SJSA1 (cell line): ENCODE measurements at places on chromosomes 1 and 21. TPM values are rescaled to one million over a fixed set of nuclear protein-coding genes. Genes with fewer than 3 reads are reported as not detected.
A peak's percentile ranks its signal among the peaks of the same experiment; 100 is the strongest.

DNA sequence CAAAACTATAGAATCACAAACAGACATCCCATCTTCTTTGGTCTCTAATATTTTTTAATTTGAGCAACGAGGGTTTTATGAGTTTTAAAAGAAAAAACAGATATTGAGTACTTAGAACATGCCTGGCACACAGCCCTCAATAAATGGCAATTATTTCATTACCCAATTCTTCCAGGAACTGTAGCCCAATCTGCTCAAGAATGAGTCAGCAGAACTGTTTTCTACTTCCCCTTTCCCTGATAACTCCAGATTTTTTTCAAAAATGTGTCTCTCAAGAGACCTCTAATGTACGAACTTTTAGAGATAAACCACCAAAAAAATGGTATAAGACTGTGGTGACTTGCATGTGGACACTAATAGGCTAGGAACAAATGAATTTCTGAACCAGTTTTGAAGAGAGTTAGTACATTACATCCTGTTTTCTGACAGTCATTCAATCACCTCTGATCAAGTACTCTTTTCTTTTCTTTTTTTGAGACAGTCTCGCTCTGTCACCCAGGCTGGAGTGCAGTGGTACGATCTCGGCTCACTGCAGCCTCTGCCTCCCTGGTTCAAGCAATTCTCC, 11.5 kb downstream of the ABL2 start:
- DNase-seq = no peak

DNA sequence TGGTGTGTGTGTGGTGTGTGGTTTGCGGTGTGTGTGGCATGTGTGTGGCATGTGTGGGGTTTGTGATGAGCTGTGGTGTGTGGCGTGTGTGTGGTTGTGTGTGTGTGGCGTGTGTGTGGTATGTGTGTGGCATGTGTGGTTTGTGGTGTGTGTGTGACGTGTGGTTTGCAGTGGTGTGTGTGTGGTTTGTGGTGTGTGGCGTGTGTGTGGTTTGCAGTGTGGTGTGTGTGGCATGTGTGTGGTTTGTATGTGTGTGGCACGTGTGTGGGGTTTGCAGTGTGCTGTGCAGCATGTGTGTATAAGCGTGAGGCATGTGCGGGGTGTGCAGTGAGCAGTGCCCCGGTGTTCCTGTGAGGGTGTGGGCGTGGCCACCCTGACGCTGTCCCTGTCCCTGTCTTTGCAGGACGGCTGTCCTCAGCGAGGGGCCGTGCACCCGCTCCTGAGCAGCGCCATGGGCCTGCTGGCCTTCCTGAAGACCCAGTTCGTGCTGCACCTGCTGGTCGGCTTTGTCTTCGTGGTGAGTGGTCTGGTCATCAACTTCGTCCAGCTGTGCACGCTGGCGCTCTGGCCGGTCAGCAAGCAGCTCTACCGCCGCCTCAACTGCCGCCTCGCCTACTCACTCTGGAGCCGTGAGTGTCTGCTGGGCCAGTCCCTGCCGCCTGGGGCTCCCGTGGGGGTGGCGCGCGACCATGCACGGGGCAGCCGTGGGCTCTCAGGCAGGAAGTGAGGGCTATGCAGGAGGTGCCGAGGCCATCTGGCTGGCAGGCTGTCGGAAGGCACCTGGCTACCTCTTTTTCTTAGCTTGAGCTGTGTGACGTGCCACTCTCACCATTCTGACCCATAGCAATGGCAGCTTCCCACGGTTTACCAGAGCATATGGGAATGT, 52.6 kb upstream of the TRAPPC10 start:
- no peak for DNase-seq

DNA sequence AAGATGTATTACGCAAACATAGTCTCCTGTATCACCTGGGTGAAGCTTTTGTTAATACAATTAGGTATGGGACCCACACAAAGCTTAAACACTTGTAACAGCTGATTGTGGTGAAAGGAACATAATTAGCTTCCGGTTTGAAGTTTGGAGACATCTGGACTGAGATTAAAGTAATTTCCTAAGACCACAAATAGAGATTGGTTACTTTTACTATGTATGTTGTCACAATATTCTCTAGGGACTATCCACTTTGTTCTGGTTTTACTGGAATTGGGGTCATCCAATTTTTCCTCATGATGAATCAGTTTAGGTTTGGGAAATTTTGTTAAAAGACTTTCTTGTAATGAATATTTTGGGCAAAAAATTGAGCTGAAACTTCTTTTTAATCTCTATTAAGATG, 71.8 kb upstream of the SAMSN1 start:
- DNase-seq = no peak

- no peak for DNase-seq
These were observed 91.1 kb upstream of the DISP3 start for GRCh38 chr1:11387829-11388228.

DNA sequence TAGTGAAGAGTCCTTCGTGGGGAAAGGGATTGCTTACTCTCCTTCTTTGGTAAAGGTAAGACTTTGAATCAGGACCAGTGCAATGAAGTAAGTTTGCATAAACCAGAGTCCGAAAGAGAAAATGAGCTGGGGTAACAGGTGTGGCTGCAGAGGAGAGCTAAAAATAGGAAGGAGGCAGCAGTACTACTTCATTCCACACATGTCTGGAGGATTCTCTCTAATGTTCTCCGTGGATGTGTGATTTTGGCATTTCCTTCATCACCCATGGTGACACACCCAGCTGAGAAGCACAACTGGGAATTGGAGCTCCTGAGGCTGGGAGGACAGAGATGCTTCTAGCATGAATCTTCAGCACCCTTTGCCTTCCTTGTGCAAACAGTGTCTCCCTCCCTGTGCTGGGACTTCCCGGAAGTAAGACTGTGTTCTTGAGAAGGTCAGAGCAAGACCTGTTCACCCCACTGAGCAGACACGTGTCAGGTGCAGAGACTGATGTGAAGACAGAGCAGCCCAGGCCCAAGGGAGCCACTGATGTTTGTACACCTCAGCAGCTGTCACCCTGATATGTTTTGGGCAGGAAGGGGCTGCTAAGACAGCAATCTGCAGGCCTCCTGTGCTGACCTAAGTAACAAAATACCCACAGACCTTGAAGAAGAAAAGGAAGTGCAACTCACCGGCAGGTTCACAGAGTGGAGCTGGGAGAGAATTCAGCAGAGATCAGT, 13.3 kb downstream of the FCRL1 start:
- no peak for DNase-seq

GRCh38 chr1:65027666-65028358, 61.5 kb upstream of the JAK1 start:
- DNase-seq = no peak

- peak; percentile 61 for DNase-seq
These were observed 16.6 kb downstream of the RHBG start for GRCh38 chr1:156385534-156386031.

- no peak for DNase-seq
These were observed 6.5 kb downstream of the PPIE start for GRCh38 chr1:39745016-39745670.

DNA sequence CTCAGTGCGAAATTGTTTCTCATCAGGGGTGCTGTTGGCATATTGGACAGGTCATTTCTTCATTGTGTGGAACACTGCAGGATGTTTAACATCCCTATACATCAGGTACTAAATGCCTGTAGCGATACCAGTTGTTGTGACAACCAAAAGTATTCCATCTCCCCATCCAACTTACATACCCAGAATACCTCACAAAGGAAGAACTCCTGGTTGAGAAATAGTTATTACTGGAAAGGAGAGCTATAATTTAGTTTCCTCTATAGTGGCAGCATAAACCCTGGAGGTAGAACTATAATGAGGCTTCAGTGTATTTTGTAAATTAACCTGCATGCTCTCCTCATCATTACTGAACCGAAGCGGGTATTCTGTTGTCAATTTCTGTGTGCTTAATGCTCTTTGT, 45.1 kb downstream of the IVNS1ABP start:
- no peak for DNase-seq

DNA sequence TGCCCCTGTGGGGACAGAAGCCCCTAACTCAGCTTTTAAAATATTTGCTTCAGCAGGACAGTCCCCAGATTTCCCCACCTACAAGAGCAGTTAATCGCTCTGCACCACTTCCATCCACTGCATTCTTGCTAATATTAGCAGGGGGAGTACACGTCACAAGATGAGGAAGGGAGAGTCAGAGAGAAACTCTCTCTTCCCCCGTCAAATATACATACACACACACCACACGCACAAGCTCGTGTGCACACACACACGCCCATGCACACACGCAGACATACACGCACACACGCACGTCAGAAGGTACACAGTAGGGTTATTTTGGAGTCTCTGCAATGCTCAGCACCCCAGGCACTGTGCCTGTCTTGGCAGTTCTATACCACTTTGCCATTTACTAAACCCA, 2.1 kb downstream of the CLCA1 start:
- DNase-seq = no peak

DNA sequence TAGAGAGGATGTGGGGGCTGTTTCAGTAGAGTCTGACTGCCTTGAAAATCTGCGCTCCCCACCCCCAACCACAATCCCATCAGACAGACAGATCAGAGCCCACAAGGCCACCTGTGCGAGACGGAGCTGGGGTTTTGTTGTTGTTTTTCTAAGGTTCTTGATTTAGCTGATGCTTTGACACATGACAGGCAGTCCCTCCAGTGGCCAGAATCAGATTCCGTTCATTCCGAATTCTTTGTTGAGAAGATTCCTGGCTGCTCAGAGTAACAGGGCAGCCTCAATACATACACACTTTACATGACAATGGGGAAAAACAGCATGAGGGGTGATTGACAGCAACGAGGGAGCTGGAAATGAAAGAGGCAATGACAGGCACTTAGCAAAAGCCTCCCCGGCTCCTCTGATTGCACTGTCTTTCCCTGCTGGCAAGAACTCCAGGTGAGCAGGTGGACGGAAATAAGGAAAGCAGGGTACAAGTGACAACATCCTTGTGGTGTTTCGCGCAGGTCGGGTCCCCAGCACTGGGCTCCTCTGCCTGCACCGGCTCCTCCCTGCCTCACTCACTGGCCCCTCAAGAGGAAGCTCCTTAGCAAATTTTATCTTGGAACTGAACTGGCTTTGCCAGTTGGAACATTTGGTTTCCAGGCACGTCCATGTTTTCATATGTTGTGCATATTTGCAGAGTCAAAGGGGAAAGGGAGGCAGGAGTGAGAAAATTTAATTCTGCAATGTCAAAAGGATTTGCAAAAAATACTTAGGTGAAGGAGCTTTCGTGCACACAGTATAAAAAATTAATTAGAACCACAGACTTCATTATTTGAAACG, 148.7 kb downstream of the PGBD5 start:
- no peak for DNase-seq

- no peak for DNase-seq
These were observed 18.4 kb upstream of the ABL2 start for GRCh38 chr1:179247923-179248322.

DNA sequence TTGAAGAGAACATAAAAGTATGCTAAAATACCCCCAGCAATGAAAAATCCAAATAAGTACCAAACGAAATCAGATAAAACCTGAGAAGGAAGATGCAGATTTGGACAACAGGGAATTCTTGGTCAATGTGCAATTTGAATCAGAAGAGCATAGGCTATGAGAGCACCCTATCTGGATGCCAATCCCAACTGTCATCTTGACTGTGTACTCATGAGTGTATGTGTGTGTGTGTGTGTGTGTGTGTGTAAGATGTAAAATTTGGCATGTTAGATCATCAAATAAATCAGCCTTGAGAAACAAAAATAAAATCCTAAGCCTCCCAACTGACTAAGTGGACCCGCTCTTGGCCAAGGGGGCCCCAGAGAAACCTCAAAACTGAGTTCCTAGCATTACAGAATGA, 18.0 kb upstream of the SPRR2G start:
- DNase-seq = no peak

DNA sequence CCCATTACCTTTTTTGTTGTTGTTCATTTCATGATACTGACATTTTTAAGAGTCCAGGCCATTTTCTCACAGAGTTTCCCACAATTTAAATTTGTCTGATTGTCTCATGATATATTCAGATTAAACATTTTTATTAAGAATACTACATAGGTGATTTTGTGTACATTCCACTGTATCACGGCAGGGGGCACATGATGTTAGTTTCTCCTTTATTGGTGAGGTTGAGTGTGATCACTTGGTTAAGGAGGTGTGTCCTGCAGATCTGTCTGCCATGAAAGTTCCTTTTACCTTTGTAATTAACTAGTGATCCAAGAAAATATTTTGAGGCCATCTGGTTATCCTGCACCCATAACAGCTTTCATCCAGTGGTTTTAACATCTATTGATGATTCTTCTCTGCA, 11.8 kb downstream of the RTCA start:
- DNase-seq = no peak

DNA sequence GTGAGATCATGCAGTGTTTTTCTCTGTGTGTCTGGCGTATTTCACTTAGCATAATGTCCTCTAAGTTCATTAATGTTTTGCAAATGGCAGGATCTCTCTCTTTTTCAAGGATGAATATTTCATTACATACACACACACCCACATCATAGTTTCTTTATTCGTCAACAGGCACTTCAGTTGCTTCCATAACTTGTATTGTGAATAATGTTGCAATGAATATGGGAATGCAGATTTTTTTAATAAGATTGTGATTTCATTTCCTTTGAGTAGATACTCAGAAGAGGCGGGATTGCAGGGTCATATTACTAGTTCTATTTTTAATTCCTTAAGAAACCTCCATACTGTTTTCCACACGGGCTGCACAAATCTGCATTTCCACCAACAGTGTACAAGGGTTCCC, 134.0 kb downstream of the CLEC20A start:
- DNase-seq = no peak

DNA sequence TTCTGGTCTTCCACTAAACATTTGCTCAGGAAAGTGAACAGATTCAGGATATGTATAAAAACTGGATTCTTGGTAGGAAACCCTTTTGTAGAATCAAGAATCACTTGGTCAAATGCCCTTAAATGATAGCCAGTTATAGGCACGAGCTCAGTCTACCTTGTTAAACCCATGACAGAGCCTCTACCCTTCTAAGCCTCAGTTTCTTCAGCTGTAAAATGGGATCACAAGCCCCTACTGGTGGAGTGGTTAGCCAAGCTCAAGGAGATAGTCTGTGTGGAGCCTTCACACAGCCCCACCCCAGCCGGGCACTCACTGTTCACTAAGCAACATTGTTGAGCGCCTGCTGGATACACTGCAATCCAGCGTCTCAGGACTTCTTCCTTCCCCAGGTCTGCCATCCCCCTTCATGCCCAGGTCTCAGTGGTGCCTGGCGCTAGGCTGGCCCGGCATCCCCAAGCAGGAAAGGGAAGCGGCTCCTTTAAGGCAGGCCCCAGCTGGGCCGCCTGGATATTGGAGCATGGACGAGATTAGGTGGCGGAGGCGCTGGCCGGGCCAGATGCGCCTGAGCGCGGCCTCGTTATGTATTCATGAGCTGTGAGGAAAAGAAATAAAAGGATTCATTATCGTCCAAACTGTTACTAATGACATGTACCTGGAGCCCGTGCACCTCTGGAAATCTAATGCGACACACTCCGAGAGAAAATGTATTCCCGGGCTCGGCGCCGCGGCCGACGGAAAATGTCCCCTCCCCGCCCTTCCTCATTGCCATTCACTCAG, 75.6 kb downstream of the TAS1R2 start:
- DNase-seq = no peak

GRCh38 chr1:218658899-218659298, 313.8 kb downstream of the TGFB2 start:
- DNase-seq = peak; percentile 77

The TSPEAR gene
- not detected in 2 replicates for total RNA-seq

The HSD11B1 gene
- total RNA-seq = 0.13 TPM in 1 of 2 replicates, not detected in the other

The C1QC gene
- total RNA-seq = not detected in 2 replicates

The NTPCR gene
- 40.2 and 46.6 TPM in 2 replicates for total RNA-seq

The MYCL gene
- 5.3 and 8.1 TPM in 2 replicates for total RNA-seq

The ALPL gene
- total RNA-seq = 269 and 410 TPM in 2 replicates

The RGS18 gene
- not detected in 2 replicates for total RNA-seq

The TMEM50B gene
- total RNA-seq = 39.7 and 39.9 TPM in 2 replicates

The NOTCH2 gene
- total RNA-seq = 77.2 and 103 TPM in 2 replicates

The PTGER3 gene
- total RNA-seq = 13.2 and 14.9 TPM in 2 replicates

The LENEP gene
- total RNA-seq = not detected in 2 replicates
